ENCODE measurements at places on chromosomes 12 and 14.

DNA sequence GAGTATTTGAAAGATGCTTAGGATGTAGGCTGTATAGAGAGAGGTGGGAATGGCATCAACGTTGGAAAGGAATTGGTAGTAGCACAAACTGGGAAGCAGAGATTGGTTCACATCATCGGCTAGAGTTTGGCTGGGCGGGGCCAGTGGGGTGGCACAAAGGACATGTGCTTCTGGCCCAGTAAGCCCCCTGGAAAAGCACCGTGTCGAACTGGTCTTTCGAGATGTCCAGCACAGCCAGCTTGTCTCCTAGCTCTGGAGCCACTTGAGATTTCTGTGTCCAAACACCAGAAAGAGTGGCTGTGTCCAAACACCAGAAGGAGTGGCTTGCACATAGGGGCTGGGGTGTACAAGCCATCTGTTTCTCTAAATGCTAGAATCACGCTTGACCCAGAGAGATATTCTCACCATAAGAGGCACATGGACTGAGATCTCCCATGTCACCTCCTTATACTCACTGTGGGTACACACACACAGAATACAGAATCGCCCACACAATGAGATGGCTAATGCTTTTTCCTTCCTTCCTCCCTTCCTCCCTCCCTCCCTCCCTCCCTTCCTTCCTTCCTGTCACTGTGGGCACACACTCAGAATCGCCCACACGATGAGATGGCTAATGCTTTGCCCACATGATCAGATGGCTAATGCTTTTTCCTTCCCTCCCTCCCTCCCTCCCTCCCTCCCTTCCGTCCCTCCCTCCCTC is 41.8 kb upstream of the KCNK13 start:
- DNase-seq: no peak

DNA sequence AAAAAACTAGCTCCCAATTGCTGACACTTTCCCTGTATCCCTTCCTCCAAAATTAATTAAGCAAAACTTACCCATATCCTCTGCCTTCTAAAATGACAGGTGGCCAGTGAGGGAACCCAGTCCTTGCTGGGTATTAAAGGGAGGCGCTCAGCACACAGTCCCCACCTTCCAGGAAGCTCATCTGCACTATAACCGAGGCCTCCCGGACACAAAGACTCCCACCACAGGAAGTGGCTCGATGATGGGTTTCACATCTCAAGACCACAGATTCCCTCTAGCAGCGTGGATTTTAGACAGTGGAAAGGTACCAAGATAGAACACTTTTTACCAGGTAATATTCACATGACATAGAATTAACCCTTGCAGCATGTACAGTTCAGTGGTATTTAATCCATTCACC is 126.8 kb upstream of the NCOR2 start:
- DNase-seq: no peak

- peak; percentile 91 for DNase-seq
These were observed 16.4 kb downstream of the LRCOL1 start for GRCh38 chr12:132593938-132594358.

DNA sequence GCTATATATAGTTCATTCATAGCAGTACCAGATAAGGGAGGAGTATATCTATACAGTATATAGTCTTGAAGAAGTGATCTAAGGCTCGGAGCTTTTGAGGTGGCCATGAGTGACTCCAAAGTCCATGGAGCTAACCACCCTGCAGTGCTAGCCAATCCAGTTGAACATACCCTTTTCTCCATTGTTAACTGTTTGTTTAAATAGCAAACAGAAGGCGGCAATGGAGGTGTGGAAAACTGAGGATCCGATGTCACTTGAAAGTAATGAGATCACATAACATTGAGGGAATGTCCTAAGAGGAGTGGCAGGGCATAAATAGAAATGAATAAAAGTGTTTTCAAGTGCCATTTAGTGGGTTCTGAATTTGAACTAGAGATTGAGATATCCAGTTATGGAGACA is 12.4 kb upstream of the SNAPC1 start:
- peak; percentile 72 for DNase-seq

GRCh38 chr12:30357766-30358490 is 337.7 kb downstream of the IPO8 start:
- no peak for DNase-seq

DNA sequence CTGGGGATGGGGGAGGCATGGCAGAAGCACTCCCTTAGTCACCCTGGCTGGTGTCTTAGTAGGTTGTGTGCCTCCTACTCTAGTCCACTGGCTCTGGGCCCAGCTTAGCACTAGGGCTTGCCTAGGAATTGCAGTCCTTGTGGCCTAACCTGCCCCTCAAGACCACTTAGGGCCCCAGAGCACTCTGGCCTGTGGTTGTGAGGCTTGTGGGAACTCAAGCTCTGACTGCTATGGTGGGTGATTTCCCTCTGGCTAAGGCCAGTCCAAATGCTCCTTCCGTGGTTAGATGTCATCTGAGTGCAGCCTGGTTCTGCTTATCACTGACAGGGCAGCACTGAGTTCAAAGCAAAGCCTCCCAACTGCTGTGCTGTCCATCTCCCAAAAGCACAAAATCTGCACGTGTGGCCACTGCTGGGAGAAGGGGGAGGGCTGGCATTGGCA is 20.2 kb downstream of the FGD4 start:
- no peak for DNase-seq

DNA sequence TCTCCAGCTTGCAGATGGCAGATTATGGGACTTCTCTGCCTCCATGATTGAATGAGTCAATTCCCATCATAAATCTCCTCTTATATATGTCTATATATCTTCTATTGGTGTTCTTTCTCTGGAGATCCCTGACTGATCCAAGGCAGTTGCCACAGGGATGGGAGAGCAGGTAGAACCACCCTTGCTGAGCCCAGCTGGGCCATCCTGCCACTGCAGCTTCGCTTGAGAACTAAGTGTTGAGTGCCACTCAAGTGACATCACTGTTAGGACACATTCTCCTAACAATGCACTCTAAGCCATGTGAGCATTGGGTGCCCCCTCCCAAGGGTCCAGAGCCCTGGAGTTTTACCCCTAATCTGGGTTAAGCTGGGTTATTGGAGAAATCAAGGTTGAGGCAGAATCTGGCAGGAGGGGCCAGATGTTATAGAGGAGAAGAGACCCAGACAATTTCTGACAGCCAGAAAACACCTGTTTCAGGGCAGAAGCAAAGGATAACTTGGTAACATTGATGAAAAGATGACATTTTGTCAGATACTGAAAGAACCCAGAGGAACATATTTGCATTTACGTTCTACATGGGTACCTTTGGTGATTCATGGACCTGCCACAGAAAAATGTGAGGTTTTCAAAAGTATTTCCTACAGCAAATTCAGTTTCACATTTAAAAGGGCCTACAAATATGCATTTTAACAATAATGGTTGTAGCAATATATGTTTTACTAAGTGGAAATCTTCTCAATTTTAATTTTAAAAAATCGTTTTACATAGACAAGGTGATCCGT is 57.2 kb upstream of the MAX start:
- no peak for DNase-seq

- no peak for DNase-seq
These were observed 90.5 kb downstream of the GALNT9 start for GRCh38 chr12:132238884-132239283.

DNA sequence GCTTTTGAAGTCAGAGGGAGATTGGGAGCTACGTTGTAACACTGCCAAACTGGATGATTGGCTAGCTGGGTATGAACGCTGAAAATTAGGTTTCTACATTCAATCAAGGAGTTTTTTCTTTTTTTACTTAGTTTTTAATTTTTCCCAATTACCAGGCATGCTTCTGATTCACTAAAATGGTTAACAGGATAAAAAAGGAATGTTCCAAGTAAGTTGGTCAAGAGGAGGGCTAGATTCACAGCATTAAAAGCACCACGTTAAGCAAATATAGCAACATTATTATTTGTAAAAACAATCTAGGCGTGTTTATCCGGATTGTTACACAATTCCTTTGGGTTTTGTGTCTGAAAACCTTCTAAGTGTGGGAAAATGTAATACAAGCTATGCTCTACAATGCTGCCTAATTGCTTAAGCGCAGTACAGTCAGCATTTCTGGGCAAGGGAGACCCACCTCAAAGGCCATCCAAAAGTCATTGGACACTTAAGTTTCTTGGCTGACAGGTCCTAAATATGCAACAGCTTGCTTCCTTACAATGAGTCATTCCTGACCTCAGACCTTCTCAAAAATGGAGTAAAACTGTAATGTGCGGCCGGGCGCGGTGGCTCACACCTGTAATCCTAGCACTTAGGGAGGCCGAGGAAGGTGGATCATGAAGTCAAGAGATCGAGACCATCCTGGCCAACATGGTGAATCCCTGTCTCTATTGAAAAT is 1.2 kb downstream of the RPLP0 start:
- DNase-seq: no peak

DNA sequence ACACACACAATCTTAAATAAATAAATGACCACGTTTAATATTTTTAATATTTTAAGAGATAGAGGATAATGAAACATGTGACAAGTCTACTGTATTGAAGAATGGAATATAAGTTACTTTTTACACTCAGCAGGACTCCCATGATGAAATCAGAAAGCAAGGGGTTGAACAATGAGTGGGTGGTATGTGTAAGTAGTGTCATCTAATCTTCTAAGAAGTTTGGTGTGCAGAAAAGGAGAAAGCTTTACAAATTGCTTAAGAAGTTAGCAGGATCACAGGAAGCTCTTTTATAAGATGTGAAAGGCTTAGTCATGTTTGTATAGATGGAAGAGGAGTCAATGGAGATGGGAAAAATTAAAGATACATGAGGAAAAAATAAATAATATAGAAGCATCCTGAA is 47.8 kb downstream of the SLC15A5 start:
- DNase-seq: no peak

- DNase-seq: no peak
These were observed 61.8 kb downstream of the RCOR1 start for GRCh38 chr14:102654298-102654697.

DNA sequence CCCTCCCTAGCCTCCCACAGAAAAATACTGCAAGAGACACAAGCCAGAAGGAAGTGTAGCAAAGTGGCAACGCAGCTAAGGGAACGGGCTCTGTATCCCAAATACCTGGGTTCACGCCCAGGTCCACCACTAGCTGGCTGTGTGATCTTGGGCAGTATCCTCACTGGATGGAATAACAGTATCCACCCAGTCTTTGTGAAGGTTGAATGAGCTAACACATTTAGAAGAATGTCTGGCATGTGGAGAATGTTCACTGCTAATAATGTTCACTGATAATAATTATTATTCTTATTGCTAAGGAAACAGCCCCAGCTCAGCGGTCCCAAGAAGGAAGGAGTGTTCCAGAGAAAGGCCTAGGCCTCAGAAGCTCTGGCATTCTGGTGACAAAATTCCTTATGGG is 70.9 kb downstream of the VWF start:
- DNase-seq: no peak

DNA sequence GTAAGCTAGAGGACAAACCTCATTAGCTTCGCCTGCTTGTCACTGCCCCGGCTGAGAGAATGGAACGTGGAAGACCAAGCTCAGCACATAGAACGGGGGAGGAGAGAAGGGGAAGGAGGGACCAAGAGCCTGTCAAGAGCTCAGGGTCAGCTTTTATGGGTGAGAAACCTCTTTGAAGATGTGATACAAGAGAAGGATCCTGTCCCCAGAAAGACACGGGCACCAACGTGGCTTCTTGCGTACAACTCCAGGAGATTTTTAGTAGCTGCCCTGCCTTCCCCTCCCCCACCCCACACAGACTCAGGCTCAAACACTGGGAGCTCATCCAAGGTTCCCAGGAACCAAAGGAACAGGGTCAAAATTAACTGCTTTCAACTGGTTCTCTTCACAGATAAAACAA is 34.7 kb downstream of the APPL2 start:
- DNase-seq: no peak

DNA sequence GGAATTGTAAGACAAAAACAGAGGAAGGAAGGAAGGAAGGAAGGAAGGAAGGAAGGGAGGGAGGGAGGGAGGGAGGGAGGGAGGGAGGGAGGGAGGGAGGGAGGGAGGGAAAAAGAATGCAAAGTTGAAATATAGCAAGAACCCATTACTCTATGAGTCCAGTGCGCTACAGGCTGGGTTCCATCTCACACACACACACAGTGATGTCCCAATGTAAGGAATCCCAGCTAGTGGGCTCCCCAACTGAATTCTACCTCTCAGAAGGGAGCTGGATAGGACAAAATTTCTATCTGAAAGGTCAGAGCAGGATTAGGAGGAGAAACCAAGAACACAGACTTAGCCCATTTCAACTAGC is 173.4 kb downstream of the DAD1 start:
- DNase-seq: no peak

DNA sequence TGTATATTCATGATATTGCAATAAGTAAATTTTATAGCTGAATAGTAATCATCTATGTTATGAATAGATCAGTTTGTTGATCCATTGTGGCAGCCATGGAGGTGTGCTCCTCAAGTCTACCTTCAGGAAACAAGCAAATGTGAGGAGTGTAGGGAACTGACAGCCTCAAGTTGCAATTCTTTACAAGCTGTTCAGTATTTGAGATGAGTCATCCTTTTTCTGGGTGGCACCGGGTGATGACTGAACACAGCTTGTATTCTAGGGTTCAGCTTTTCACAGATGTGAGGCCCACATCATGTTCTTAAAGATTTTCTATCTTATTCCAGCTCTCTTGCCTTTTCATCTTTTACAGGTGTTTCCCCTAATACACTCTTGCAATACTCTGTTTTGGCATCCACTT is 452.4 kb downstream of the KCNH5 start:
- no peak for DNase-seq

DNA sequence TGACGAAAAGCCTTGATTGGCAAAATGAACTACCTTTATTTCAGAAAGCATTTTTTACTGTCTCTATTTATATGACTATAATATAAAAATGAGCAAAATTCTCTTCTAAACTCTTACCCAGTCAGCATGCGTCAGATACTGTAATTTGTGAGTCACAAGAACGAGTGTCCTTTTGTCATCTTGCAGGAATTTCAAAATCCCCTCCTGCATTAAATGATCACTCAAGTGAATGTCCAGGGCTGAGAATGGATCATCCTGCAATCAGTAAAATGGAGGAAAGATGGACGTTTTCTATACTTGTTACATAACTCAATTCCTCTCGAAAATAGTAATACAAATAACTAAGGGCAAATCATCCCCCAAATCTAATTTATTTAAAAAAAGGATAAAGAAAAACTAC is 77.7 kb upstream of the KCNJ8 start:
- no peak for DNase-seq

DNA sequence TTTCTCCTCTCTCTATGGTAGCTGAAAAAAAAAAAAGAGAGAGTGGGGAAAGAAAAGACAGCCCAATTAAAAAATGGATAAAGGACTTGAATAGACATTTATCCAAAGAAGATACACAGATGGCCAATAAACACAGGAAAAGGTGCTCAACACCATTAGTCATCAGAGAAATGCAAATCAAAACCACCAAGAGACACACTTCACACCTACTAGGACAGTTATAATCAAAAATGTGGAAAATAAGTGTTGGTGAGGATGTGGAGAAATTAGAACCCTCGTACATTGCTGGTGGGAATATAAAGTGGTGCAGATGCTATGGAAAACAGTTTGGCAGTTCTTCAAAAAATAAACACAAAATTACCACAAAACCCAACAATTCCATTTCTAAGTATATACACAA is 172.4 kb upstream of the GRIN2B start:
- DNase-seq: no peak

- no peak for DNase-seq
These were observed 207.7 kb downstream of the BCAT1 start for GRCh38 chr12:24741216-24741615.

Data from NCI-H187 (cell line).